ENCODE measurements at places on chromosomes 4 and X. TPM values are rescaled to one million over a fixed set of nuclear protein-coding genes. Genes with fewer than 3 reads are reported as not detected.

Gene SOD3
- 12.2 TPM for total RNA-seq

Gene CHRDL1
- total RNA-seq = 0.14 TPM

Gene S100P
- 0.18 TPM for total RNA-seq

Gene TEX11
- total RNA-seq = 0.09 TPM

Gene P2RY10
- not detected for total RNA-seq

Gene VCX
- total RNA-seq = not detected

Gene PNCK
- 0.74 TPM for total RNA-seq

Gene GABRA4
- not detected for total RNA-seq

Gene MAGEB1
- not detected for total RNA-seq

Gene COQ2
- 13.7 TPM for total RNA-seq

Gene IL13RA2
- 440 TPM for total RNA-seq

Gene TLR3
- total RNA-seq = 2.0 TPM

Gene SMIM31
- not detected for total RNA-seq

Gene MUC7
- total RNA-seq = not detected
